SJSA1 (cell line): ENCODE measurements at places on chromosomes 6 and 20.

GRCh38 chr6:96099069-96099468, 83.3 kb downstream of the FUT9 start:
- no peak for DNase-seq

GRCh38 chr20:61956396-61957342, 109.0 kb downstream of the TAF4 start:
- DNase-seq: no peak

DNA sequence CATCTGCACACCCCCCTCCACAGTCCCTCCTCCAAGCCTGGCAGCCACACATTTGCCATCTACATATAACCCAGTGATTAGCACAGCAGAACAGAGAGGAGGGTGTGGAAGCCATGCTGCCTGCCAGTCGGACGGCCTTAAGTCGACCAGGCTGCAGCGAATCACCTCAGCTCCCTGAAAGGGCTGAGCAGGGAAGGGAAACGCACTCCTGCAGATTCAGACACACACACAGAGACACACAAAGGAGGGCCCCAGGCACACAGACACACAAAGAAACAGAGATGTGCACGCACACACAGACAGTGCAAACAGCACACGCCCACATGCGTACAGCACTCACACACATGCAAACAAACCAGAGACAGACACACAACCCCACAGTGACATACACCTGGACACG, 11.2 kb upstream of the SIRPA start:
- no peak for DNase-seq

GRCh38 chr20:56244259-56244658, 4.3 kb upstream of the MC3R start:
- no peak for DNase-seq

DNA sequence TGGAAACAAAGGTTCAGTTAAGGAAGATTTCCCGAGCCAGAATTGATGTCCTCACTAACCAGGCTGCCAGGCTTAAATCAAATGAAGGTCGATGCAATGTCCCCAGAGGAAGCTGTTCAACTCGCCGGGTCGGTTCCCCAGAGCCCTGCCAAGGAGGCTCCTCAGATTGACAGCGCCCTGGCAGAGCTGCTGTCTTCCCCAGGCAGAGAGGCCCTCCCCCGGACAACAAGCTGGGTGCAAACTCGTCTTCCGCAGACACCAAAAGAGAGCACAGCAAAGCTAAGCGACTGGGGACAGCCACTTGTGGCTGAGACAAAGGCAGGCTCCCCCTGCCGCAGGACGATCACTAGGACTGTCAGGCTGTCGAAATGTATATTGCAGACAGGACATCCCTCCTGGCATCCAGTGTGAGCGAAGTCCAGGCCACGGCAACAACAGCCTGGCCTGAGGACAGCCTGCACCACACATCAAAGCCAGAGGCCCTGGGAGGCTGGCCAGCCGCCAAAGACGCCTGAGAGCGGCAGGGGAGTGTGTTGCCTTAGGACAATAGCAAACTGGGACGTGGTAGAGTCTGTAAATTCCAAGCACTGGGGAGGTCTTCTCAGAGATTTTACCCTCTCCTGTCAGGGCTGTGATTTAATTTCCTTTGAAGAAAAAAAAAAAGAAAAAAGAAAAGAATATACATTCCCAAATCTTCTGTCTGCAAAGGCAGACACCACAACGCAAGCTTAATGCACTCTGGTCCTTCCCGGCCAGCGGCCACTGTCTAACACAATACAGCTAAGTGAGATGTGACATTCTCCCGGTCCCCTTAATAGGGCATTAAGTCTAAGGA, 99.1 kb downstream of the HIVEP2 start:
- DNase-seq: peak; percentile 97

- DNase-seq: no peak
Observed at GRCh38 chr6:130026859-130027258, 8.5 kb downstream of the L3MBTL3 start.

DNA sequence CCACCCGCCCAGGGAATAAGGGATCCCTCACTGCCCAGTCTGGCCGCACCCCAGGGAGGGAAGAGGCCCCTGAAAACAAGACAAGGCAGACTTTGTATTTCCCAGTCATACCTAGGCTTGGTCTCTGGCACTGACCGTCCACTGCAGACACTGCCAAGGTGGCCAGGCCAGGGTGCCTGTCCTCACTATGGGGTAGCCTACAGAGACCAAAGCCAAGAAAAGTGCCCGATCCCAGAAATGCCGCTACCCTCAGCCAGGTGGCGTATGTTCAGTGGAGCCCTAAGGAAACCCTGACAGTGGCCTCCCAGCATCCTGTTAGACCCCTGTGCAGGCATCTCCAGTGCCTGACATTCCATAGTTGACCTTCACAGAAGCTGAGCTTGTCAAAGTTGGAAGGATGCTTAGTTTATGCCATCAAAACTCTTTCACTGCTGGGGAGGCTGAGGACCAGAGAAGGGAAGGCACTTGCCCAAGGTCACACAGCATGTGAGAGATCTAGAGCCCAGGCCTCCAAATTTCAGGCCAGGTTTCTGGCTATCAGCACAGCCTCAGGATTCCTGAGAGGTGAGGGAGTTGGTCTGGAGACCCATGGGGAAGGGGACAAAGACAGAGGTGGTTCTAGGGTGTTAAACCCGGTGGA, 2.5 kb downstream of the SCRT2 start:
- no peak for DNase-seq

- no peak for DNase-seq
Observed at GRCh38 chr6:100622907-100623692, 158.4 kb upstream of the SIM1 start.

DNA sequence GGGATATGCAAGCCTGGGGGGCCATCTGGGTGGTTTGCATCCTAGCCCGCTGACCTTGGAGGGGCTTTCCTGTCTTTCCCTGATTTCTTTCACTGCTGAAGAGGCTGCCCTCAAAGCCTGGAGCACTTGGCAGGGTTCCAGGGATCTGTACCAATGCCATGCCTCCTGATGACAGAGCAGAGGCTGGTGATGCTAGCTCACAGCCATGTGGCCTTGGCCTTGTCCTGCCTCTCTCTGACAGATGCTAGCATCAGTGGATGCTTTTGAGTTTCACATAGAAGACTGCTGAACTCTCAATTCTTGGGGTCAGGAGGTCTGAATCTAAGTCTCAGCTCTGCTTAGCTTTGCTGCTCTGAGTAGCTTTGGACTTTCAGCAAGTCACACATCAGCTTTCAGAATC, 21.9 kb upstream of the RREB1 start:
- peak; percentile 29 for DNase-seq

DNA sequence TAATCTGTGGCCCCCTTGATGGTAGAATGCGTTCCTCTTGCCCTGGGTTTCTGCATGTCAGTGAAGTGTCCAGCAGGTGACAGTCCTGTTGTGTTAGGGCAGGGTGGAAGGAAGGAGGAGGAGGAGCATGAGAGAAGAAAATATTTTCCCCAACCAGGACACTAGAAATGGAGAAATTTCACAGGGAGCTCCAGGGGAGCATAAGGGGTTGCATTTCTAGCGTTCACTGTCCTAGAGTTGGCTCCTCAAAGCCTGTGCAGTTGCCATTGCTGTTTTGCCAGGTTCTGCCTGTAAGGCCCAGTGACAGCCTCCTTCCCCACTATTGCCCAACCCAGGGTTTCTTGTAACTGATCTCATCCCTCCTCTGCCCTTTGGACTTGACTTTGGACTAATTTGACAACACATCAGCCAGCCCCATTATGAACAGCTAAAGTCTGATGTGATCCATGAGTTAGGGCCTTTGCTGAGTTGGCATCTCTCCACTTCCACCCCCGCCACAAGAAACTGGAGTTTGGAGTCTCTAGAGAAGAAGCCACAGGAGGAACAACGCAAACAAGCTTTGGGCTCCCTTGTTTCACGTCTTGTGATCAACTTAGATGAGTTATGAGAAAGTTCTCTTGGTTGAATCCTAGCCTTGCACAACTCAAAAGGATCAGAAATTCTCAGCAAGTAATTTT, 14.0 kb upstream of the FAM50B start:
- DNase-seq: no peak

DNA sequence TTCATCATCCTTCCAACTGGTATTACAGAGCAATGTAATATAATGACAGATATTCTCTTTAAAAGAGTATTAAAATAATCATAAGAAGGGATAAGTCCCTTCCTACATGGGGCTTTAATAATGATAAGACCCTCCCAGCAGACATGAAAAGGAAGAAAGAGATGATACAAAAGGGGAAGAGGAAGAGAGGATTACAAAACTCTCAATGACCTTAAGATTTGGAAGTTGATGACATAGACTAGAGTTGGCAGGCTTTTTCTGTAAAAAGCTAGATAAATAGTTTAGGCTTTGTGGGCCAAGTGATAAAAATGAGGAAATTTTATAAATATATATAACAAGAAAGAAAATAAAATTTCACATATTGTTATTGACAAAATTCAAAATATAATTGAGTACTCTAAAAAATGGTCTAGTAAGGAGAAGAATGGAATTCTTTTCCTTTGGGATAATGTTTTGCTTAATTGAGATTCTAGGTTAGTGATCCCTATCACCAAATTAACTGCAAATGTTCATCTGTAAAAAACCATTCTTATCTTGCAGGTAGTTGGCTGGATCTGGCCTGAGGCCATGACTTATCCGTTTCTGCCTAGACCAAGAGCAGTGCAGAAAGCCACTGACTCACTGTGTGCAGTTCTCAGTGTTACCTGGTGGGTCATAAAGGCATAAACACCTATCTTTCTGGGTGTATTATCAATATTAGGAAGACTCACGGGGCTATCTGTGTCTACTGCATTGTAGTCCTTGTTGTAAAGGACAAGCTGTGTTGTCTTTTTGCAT, 11.0 kb downstream of the RIPOR2 start:
- no peak for DNase-seq

DNA sequence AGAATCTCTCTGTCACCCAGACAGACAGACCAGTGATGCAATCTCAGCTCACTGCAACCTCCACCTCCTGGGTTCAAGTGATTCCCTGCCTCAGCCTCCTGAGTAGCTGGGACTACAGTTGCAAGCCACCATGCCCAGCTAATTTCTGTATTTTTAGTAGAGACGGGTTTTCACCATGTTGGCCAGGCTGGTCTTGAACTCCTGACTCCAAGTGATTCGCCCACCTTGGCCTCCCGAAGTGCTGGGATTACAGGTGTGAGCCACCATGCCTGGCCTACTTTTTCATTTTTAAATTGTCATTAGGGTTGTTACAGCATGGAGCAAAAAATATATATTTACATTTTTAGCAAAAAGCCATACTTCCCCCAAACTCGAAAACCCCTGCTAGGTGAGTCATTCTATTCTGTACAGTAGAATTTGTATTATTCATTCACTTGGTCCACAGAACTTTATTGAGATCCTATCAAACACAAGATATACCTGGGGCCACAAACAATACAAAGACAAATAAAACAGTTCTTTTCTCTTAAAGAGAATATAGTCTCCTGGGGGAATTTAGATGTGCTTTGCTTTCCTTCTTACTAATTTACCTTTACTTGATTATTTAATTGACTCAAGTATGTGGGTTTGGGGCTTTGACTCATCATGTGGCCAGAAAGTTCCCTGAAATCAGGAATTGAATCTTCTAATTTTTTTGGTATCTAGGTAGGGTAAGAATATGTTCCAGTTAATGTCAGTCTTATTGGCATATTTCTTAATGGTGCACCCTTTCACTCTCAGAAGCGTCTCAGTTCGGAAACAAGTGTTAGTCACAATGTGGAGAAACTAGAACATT, 16.6 kb upstream of the CCND3 start:
- no peak for DNase-seq

GRCh38 chr6:5697508-5697907, 309.2 kb downstream of the NRN1 start:
- DNase-seq: no peak

GRCh38 chr6:142842418-142843261, 102.3 kb downstream of the HIVEP2 start:
- DNase-seq: no peak

DNA sequence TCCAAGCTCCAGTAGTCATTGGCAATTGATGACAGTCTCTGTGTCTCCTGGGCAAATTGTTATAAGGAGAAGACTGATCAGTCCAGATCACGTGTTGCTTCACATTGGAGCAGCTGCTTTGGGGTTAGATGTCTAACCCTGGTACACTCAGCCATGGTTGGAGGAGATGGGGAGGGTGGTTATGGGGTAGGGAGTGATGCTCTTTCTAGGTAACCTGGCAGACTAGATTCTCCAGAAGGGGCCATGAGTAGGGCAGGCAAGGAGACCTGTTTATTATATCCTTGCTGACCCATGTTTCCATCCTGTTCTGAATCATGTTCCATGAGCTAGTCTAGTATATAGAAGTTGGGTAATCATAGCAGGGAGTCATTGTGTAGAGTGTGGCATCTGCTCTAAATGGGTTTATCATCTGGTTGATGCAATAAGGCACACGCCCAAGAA, 50.8 kb upstream of the BACH2 start:
- DNase-seq: no peak

DNA sequence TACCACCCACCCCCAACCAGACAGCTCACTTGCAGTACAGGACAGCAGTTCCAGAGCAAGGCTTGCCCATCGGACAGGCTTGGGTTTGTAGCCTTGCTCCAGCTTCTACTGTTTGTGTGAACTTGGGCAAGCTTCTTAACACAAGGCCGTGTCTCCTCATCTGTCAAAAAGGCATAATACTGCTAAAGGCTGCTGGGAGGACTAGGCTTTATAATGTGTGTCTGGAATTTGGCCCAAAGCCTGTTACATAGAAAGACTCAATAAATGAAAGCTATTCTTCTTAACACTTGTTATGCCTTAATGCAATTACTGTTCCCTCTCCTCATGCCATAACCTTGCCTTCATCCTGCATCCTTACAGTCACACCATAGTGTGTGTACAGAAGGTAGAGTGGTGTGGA, 43.4 kb downstream of the LYRM4 start:
- no peak for DNase-seq

DNA sequence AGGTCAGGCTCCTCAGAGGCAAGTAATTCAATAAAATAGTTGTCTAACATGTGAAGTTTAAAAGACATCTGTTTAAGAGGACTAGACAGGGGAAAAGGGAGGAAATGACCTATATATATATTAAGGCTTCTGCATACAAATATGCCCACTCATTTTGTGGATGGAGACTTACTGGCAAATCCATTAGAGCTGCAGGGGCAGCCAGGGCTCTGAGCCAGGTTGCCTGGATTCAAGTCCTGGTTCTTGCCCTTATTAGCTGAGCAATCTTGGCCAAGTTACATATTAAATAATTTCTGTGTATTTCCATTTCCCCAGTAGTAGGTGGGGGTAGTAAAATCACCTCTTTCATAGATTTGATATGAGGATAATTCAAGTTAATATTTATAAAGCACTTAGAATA, 287.0 kb upstream of the RIMS1 start:
- DNase-seq: no peak

- peak; percentile 97 for DNase-seq
Observed at GRCh38 chr6:156953479-156954146, 176.4 kb downstream of the ARID1B start.

- no peak for DNase-seq
Observed at GRCh38 chr6:33516726-33517125, 62.4 kb downstream of the ZBTB9 start.

- DNase-seq: no peak
Observed at GRCh38 chr20:52179331-52180179, 12.0 kb downstream of the ZFP64 start.

- DNase-seq: no peak
Observed at GRCh38 chr6:39602601-39603519, 122.3 kb downstream of the KIF6 start.

GRCh38 chr6:28985462-28986164, 19.5 kb downstream of the ZNF311 start:
- peak; percentile 87 for DNase-seq
